ENCODE measurements at places on chromosomes 2 and 18.

DNA sequence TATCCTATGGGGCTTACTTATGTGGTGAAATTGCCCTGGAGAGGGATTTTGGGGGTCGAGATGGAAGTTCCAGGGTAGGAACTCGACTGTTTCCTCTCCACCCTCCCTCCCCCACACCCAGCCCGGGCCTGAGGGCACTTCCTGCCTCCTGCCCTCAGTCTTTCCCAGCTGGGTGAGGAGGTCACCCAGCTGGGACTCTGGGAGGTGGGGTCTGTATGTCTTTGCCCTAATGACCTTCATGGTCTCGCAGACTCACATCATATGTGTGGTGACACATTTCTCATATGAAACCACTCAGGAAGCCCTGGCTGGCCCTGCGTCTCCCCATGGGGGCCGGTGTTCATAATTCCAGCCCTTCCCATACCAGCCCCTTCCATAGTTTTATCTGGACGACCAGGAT lies 12.4 kb downstream of the ATOH8 start:
- DNase-seq = no peak

DNA sequence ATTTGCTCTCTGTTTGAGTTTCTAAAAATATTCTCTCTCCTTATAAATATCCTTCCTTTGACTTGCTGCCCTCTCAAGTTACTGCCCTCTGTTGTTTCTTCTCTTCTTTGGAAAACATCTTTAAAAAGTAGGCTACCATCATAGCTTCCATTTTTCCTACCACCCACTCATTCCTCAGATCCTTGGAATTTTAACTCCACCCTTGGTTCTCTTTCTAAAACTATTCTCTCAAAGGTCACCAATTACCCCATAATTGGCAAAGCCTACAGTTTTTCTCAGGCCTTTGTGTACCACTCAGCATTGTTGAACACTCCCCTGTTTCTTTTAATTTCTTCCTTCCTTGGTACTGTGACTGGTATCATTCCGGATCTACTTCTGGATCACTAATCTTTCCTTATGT lies 43.0 kb upstream of the ITGAV start:
- DNase-seq = no peak

GRCh38 chr2:195450552-195451113 lies 206.4 kb upstream of the SLC39A10 start:
- DNase-seq = no peak

- no peak for DNase-seq
Measured at GRCh38 chr2:30764021-30764800, 43.0 kb downstream of the CAPN13 start.

DNA sequence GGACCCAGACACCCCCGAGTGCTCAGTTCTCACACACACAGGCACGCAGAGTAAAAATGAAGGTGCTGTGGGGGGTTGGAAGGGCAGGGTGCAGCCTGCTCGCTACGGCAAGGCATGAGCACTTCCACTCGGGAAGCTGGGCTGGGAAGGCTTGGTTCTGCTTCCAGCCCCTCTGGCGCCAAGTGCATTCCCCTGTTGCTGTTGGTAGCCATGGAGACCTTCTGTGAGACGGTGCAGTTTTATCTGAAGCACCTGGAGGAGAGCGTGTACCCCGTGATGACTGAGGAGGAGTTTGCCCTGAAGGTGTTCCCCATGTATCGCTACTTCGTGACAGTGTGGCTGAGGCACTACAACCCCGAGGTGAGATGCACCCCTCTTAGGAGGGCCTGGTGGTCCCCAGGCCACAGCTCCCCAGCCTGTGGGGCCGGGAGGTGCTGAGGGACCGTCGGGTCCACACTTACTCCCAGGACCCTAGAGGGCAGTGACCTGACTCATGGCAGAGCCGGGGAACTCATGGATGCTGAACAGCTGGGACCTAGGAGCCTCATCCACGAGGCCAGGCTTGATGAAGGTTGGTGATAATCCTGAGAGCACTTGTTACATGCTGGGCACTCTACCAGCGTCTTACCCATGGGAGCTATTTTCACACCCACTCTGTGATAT lies 15.5 kb downstream of the MROH2A start:
- no peak for DNase-seq

GRCh38 chr2:155842103-155842502 lies 490.4 kb downstream of the NR4A2 start:
- DNase-seq = no peak

- DNase-seq = peak; percentile 90
Measured at GRCh38 chr2:161992531-161992930, 81.5 kb downstream of the DPP4 start.

- DNase-seq = peak; percentile 44
Measured at GRCh38 chr2:151379169-151379568, 21.8 kb downstream of the TNFAIP6 start.

All from Jurkat, Clone E6-1 (cell line).